ENCODE measurements at places on chromosomes 11 and 22.
A peak's percentile ranks its signal among the peaks of the same experiment; 100 is the strongest.

DNA sequence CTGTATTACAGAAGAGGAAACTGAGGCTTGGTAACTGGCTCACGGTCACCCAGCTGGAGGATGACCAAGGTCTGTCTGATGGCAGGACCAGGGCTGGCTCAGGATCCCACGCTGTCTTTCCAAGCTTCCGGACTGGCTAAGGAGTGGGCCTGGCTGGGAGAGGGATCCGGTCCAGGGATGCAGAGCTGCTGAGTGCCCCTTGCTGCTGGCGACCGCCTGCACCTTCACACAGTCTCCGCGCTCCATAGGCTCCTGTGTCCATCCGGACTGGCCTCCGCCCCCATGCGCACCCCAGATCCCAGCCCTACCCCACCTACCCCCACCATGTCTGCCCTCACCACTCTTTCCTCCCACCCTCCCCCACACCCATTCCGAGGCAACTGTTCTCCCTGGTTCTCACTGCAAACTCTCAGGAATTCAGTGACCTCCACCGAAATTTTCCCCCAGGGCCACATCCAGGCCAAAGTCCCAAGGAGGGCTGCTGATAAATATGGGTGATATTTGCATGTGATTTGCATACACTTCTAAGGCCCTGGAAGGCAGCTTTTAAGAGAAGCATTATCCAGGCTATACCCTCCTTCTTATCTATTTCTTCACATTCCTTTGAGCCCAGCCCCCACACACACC is 48.5 kb upstream of the SLC35C1 start:
- no peak for DNase-seq

GRCh38 chr11:112320668-112321067 is 60.0 kb upstream of the PLET1 start:
- no peak for DNase-seq

GRCh38 chr11:117910941-117911655 is 18.1 kb downstream of the TMPRSS13 start:
- DNase-seq = no peak

- DNase-seq = no peak
These were observed 11.6 kb downstream of the DEPDC7 start for GRCh38 chr11:33027233-33027632.

DNA sequence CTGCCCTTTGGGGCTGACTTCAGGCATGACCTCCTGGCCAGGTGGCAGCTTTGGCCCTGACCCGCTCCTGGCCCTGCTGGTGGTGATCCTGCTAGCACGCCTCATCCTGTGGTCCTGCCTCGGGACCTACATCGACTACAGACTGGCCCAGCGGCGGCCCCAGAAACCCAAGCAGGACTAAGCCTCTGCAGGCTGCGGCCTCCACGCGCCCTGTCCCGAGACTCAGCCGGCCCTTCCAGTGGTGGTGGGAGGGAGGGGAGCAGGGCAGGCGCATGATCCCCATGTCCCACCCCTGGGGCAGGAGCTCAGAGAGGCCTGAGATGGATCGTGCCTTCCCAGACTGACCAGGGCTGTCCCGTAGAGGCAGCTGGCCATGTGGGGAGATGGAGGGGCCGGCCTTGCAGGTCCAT is 2.1 kb downstream of the SMIM38 start:
- no peak for DNase-seq

GRCh38 chr11:43035086-43035485 is 276.7 kb upstream of the API5 start:
- DNase-seq = no peak

DNA sequence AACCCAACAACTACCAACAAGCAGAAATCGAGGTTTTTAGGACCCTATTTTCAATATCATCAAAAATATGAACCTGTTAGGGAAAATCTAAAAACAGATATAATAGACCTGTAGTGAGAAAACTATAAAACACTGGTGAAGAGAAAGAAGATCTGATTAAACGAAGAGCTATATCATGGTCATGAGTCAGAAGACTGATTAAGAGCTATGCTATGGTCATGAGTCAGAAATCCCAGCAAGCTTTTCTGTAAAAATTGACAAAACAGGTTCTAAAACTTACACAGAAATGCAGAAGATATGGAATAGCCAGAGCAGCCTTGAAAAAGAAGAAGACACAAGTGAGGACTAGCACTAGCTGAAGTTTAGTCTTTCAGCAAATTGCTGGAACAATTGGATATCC is 345.0 kb downstream of the TBC1D22A start:
- no peak for DNase-seq

DNA sequence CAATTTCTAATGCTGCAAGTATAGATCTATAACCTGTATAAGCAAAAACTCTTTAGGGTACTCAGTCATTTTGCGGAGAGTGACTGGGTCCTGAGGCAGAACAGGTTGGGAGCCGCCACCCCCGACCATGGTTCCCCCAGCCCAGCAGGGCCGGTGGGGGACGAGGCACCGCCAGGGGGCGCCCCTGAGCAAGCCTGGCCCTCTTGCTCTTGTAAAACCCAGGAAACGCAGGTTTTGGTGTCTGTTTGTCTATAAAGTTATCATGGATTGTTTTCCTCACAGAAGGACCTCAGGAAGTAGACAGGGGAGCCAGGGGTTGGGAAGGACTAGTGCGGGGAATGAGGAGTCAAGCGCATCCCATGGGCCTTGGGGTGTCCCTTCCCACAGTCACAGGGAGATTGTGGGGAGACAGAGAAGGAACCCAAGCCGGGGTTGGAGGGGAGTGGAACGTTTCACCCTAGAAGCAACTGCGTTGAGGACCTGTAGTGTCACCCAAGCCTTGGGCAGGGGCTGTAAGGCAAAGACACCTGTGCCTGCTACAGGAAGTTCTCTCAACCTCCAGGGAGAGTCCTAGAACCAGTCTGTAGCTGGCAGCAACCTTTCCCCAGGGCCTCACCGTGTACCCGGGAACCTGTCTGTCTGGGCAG is 26.4 kb downstream of the KCTD17 start:
- DNase-seq = peak; percentile 91

DNA sequence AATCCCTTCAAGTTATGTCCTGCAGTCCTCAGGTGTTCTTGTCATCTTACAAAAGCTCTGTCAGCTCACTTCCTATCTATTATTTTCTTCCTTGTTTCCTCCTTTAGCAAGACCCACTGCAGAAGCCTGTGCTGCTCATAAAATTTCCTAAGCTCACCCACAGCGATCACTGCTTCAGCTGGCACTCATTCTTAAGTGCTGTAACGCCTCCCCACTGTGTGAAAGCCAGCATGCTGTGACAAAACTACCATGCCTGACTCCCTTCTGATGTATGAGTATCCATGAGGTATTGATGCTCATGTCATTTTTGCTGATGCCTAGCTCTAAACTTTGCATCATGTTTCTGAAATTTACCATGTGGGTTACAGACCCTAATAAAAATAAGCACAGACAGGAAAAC is 41.5 kb upstream of the CNTN5 start:
- DNase-seq = no peak

DNA sequence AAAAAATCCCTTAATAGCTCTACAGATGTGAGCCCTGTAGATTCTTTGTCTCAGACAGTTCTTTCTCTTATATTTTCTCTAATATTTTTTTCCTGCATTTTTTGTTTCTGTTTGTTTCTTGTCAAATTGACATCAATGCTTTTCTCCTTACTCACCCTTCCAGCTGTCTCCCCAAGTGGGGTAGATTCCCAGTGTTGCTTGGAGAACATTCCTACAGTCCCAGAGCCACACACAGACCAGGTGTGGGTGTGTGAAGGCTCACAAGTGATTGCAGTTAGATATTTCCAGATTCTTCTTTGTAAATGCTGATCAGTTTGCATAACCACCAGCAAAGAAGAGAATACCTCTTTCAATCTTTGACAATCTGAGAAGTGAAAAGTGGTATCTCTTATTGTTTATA is 7.5 kb downstream of the VPS51 start:
- no peak for DNase-seq

- DNase-seq = peak; percentile 32
These were observed 141.1 kb downstream of the RCN1 start for GRCh38 chr11:32231909-32232493.

DNA sequence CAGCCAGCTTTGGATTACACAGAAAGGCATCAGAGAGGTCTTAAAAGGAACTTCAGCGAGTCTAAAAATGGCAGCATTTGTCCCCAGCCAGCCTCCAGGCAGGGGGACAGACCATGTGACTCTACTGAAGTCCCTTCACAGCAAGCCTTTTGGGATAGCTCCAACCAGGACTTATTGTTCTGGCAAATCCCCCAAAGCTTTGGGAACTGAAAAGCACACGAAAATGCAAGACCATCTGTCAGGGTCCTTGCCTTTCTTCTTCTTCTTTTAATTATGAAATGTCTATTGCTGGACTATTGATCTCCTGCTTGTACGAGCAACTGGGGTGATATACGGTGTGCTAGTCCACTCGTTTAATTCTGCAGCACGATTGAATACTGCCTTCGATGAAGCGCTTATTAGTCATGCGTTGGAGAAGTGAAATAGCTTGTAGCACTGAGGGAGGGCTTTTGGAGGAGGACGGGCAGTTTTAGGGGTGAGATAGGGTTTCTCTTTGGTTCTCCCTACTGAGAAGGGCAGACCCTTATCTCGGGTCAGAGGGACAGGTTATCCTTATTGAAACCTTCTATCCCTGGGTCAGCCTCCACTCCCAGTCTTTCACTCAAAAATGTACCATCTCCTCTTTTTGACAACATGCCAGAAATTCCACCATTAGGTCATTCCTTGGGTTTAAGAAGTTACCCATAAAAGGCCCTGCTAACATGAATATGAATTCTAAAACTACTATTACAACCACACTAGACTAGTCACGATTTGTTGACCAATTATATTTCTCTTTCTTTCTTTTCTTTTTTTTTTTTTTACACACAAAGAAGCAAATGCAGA is 416.4 kb downstream of the MIAT start:
- DNase-seq = no peak

DNA sequence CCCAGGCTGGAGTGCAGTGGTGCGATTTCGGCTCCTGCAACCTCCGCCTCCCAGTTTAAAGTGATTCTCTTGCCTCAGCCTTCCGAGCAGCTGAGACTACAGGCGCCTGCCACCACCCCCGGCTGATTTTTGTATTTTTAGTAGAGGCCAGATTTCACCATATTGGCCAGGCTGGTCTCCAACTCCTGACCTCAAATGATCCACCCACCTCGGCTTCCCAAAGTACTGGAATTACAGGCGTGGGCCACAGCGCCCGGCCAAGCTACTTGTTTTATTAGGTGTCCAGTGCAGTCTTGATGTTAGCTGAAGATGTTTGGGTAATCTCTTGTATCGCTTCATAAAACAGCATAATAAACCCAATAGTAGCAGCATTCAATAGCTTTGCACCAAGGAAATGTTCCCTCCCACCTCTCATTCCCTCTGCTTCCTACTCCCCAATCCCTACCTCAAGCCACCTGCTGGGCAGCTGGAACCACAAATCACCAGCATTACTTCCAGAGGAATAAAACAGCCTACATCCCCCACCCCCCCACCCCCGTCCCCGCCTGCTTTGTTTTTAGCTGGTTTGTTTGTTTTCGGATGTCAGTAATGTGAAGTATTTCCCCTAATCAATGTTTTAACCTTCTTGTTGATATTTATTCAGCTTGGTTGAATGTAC is 11.0 kb upstream of the GRIK4 start:
- DNase-seq = no peak

- DNase-seq = no peak
These were observed 13.0 kb upstream of the MFNG start for GRCh38 chr22:37499027-37499707.

DNA sequence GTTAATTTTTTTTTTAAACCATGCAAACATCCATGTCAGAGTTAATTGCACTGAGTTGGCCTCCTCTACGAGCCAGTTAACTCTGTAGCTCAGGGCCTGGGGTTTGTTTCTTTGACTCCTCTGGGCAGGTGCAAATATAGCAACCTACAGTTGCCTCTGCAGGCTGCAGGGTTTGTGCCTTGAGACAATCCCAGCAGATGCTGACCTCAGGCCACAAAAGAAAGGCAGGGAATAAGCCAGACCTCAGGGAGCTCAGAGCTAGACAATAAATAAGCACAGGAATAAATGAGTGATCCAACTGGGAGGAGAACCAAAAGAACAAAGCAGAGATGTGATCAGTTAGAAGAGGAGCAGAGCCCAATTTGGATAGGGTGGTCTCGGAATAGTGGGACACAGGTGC is 390.8 kb downstream of the SHANK2 start:
- no peak for DNase-seq

GRCh38 chr11:77775936-77776335 is 44.6 kb downstream of the RSF1 start:
- no peak for DNase-seq

- DNase-seq = peak; percentile 54
These were observed 1.2 kb downstream of the PHLDB1 start for GRCh38 chr11:118608360-118609227.

DNA sequence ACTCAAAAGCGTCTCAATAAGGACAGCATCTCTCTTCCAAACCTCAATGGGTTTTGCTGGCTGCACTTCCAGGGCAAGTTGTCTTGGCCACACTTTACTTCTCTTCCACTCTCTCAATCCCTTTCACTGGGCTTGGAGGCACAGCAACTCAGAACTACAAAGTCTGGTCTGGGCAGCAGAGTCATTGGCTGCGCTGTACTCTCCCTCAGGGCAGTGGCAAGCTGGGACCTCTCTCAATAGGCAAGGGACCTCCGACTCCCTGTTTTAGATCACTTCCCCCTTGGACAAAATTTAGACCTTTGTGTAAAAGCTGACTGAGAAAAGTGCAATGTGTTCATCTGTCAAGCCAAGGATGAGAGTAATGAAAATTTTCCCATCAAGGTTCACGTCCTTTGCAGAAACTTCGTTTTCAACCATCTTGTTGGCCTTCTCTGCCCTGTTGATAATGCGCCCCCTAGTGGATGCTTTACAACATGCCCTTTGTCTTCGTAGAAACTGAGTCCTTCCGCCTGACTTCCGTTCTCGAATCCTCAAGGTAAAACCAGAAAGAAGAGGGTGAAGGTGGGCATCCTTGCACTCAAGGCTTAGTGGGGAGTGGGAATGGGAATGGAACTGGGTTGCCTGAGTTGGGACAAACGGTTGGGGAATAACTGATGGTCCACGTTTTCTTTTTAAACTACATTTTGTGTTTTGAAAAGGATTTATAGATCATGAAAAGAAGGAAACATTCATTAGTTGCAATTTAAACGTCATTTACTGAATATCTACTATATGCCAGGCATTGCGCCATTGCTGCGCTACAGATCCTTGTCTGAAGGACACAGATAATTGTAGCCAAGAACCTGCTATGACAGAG is 99.1 kb downstream of the CD44 start:
- peak; percentile 34 for DNase-seq
